Epithelial cell of umbilical artery (primary cell): ENCODE measurements at places on chromosomes 1 and 21. TPM values are rescaled to one million over a fixed set of nuclear protein-coding genes. Genes with fewer than 3 reads are reported as not detected.

Gene TSACC
- total RNA-seq = not detected in 2 replicates

Gene PGBD5
- under 0.01 TPM in 1 of 2 replicates, not detected in the other for total RNA-seq

Gene RBBP5
- 17.9 and 38.0 TPM in 2 replicates for total RNA-seq

Gene CFAP74
- total RNA-seq = not detected in 2 replicates

Gene GCSAML
- total RNA-seq = not detected in 2 replicates
